ENCODE measurements at places on chromosomes 11 and 22.

DNA sequence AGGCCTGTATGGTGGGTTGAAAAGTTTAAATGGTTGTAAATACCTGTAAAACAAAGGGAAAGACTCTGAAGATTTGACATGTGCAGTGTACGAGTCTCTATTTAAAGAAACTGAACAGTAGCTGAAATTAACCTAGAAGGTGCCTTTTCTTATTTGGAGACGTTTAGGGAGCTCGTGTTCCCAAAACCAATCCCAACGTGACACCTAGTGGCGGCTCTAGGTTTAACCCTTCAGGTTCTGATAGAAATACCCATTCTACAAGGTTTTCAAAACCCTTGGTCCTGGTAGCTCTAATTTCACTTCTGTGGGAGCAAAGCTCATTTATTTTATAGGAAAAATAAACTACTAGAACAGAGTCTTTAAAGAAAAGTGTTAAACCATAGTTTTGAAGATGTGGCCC is 258.3 kb downstream of the LRRC4C start:
- no peaks in the 10 kb centered on the region for H3K36me3 ChIP-seq
- no peak overlapping the region for H3K4me3 ChIP-seq
- H3K27ac ChIP-seq: no peak overlapping the region
- DNase-seq: peak; percentile 6

- H3K4me3 ChIP-seq: no peak overlapping the region
- H3K27ac ChIP-seq: no peak overlapping the region
- H3K4me1 ChIP-seq: no peaks in the 10 kb centered on the region
These were observed 752.8 kb downstream of the OPCML start for GRCh38 chr11:132779497-132779896.

DNA sequence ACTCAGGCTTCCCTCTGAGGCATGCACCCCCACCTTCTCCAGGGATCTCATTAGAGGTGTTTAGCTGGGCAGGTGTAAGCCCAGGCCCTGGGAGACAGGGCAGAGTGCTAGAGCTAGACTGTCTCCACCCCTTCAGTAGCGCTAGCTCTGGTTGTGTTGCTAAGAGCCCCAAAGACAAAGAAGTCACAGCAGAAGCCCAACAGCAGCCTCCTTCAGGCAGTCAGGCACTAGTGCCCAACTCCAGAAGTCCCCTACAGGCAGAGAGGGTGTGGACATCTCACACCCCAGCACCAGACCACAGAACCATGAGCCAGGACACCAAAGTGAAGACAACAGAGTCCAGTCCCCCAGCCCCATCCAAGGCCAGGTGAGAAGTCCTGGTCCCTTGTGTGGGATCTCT is at the start of gene CNGA4:
Gene CNGA4, plus strand, starts transcription at position 188 of the 400 bp plus-strand sequence. Its CDS starts 118 bp downstream, at position 306.
- peaks cover 12% of the 10 kb centered on the region for H3K4me1 ChIP-seq
- no peak within 1 kb of the TSS for H3K27ac ChIP-seq
- DNase-seq: no peak
- H3K36me3 ChIP-seq: no peaks in the 10 kb centered on the region
- peaks cover 5% of the 10 kb centered on the region for H3K27me3 ChIP-seq

DNA sequence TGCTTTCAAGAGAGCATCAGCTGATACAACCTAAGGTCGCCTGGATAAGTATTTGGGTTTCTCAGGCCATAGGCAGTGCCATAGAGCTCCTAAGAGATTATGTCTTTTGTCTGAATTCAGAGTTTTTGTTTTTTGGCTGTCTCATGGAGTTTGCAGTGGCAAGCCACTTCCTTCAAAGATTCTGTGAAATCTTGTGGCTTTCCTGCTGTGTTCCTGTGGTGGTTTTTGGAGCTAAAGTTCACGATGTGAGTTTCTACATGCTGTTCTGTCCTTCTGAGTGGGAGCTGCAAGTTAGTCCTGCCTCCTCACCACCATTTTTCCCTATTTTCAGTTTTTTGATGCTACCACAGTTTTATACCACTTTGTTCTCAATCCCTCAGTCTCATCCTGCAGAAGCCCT is 111.4 kb downstream of the COMMD9 start:
- peaks cover 12% of the 10 kb centered on the region for H3K4me1 ChIP-seq
- no peaks in the 10 kb centered on the region for H3K36me3 ChIP-seq
- no peak for DNase-seq
- H3K27me3 ChIP-seq: peaks cover 21% of the 10 kb centered on the region

DNA sequence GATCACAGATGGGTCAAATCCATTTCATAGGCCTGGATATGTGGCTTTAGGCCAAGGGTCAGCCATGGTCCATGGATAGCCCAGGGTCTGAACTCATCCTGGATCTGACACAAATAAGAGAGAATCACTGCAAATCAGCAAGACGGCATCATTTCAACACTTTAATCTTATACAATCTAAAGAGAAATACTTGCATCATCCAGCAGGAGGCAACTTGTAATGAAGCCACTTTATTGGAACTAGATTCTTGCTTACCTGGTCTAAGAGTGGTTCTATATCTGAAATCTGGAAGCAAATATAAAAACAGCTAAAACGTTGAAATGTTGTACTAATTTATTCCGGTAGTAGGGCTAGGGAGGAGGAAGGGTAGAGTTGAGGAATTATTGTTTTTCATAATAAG is 870.1 kb downstream of the JRKL start:
- DNase-seq: no peak
- no peaks in the 10 kb centered on the region for H3K36me3 ChIP-seq
- H3K4me3 ChIP-seq: no peak overlapping the region
- H3K27me3 ChIP-seq: no peaks in the 10 kb centered on the region
- no peaks in the 10 kb centered on the region for H3K4me1 ChIP-seq

DNA sequence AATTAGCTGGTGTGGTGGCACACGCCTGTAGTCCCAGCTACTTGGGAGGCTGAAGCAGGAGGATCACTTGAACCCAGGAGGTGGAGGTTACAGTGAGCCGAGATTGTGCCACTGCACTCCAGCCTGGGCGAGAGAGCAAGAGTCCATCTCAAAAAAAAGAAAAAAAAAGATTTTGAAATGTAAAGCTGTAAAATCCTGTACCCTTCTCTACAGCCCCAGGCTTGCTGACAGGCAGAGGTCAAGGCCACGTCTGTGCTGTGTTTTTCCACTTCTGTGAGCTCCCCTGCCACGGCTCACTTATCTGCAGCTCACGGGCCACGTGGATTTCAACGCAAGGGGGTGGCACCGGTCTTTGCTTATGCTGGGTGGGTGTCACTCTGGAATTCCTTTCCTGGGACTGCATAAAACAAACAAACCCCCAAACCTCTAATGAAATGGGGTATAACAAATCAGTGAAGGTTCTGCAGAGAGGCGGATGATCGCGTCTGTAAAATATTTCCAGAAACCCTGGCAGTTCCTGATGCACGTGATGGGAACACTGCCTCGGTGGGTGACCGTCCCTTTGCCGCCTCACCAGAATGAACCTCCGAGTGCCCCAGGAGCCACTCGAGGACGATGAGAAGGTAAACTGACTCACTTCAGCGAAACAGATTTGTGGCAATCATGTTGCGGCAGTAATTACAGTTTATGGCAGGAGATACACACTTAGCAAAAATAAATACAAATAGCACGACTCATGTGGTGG is 44.0 kb upstream of the ATXN10 start:
- H3K36me3 ChIP-seq: no peaks in the 10 kb centered on the region
- no peak overlapping the region for H3K4me3 ChIP-seq
- no peak for DNase-seq
- H3K27me3 ChIP-seq: peaks cover 18% of the 10 kb centered on the region
- no peaks in the 10 kb centered on the region for H3K4me1 ChIP-seq
- no peak overlapping the region for H3K27ac ChIP-seq
